Mesenchymal stem cell (in vitro differentiated cells and primary cell): ENCODE measurements at places on chromosomes 4 and X.

DNA sequence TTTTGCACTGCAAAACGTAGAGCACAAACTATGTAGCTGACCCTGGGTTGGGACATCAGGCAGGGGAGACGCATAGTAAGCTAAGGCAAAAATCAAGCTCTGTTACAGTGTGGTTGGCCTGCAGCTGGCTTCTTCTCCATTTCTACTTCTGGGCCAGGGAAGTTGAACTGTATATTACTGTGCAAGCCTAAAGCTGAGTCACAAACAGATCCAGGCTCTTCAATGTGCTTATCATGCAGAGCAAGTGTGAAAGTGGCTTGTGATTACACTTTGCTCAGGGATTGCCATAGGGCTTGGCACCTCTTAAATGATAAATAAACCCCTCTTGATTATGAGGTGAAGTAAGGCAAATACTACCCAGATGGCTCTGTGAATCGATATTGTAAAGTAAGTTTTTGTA is 40.5 kb downstream of the CLDN34 start:
- no peak overlapping the region for H3K27ac ChIP-seq
- no peaks in the 10 kb centered on the region for H3K36me3 ChIP-seq
- H3K4me3 ChIP-seq = no peak overlapping the region

DNA sequence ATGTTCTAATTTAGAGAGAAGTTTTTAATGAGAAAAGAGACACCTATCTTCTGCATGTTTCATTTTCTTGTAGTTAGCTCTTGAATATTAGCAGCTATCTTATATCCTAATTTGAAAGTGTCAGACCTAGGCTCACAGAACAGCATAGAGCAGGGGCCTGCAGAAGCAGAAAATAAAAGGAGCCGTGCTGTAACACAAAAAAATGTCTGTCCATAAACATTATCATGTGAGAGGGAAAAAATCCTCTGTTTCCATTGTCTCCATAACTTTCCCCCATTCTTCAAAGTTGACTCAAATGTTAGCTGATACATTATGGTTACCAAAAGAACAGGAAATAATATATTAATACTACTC is 329.2 kb upstream of the EPHA5 start:
- H3K36me3 ChIP-seq = no peaks in the 10 kb centered on the region
- no peaks in the 10 kb centered on the region for H3K4me1 ChIP-seq
- DNase-seq = no peak
- H3K4me3 ChIP-seq = no peak overlapping the region
- H3K27ac ChIP-seq = no peak overlapping the region

DNA sequence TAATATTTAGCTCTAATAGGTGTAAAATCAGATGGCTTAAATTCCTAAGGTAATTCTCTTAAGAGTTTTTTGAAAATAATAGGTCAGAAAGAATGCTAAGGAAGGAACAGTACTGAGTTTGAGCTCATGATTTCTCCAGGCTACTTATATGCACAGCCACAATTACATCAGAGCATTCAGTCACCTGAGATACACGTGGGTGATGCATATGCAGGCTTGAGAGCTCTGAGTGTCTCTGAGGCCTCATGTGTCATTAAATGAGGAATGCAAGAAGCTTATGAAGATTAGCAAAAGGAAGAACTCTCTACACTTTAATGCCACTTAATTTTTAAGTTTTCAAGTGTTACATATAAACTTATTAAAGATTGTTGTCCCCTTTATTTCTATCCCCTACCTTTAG is 124.0 kb upstream of the STIM2 start:
- H3K4me1 ChIP-seq = no peaks in the 10 kb centered on the region
- peaks cover 10% of the 10 kb centered on the region for H3K36me3 ChIP-seq
- H3K27me3 ChIP-seq = no peaks in the 10 kb centered on the region

DNA sequence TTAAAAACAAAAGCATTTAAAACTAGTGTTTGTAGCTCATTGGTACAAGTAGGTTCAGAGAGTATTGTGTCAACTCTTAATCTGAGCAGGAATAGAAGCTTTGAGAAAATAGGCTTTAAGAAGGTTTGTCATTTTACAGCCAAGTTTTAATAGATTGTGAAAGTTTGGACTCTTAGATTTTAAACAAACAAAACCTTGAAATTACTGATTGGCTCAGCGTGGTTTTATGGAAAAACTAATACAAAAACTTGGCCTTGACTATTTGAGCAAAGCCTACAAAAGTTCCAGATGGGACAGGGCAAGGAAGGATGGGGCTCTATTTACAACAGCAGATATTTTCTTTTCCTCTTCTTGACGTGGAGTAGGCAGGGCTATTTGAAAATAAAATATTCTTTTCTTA is 16.5 kb downstream of the ZFX start:
- no peaks in the 10 kb centered on the region for H3K36me3 ChIP-seq
- no peaks in the 10 kb centered on the region for H3K27me3 ChIP-seq
- no peak for DNase-seq
- H3K4me1 ChIP-seq = no peaks in the 10 kb centered on the region
- H3K27ac ChIP-seq = no peak overlapping the region

GRCh38 chr4:18847249-18847890 is 825.8 kb upstream of the LCORL start:
- no peaks in the 10 kb centered on the region for H3K4me1 ChIP-seq
- DNase-seq = peak; percentile 33
- H3K4me3 ChIP-seq = no peak overlapping the region
- no peaks in the 10 kb centered on the region for H3K27me3 ChIP-seq

DNA sequence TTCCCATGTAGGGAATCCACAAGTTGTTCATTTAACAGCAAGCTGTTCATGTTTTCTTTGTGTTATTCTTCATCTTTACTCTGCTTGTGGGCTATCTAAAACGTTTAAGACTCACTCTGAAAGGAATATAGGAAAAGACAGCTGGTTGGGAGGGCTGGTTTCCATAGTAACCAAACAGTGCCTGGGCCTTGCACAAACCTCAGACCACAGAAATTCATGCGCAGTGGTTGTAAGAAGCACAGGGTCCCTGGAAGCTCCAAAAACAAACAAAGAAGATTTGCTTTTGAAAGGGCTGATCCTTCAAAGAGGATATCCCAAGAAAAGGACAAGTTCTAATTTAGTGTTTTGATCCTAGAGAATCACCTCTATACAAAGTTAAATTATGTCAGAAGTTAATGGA is 7.8 kb downstream of the SERTM2 start:
- DNase-seq = peak; percentile 93
- H3K27ac ChIP-seq = no peak overlapping the region
- no peaks in the 10 kb centered on the region for H3K4me1 ChIP-seq
- H3K27me3 ChIP-seq = peaks cover 14% of the 10 kb centered on the region
- no peaks in the 10 kb centered on the region for H3K36me3 ChIP-seq
